ENCODE measurements at places on chromosomes 4 and X.

DNA sequence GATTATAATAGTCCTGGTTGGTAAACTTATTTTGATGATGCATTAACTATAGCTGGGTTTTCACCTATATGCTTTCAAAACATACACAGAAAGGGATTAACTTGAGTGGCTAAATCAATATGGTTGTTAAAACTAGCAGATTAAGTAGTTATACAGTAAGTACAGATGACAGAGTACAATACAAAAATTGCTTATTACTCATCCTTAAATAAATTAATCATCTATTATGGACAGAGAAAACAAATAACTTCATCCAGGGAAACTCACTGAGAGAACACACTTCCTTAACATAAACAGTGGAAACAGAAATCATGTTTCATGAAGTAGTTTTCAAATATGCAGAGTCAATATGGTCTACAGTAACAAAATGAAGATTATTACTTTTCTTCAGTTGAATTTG, 133.4 kb downstream of the AREG start:
- no peak for DNase-seq

GRCh38 chr4:130608121-130608520, 1512.2 kb downstream of the C4orf33 start:
- DNase-seq = no peak

DNA sequence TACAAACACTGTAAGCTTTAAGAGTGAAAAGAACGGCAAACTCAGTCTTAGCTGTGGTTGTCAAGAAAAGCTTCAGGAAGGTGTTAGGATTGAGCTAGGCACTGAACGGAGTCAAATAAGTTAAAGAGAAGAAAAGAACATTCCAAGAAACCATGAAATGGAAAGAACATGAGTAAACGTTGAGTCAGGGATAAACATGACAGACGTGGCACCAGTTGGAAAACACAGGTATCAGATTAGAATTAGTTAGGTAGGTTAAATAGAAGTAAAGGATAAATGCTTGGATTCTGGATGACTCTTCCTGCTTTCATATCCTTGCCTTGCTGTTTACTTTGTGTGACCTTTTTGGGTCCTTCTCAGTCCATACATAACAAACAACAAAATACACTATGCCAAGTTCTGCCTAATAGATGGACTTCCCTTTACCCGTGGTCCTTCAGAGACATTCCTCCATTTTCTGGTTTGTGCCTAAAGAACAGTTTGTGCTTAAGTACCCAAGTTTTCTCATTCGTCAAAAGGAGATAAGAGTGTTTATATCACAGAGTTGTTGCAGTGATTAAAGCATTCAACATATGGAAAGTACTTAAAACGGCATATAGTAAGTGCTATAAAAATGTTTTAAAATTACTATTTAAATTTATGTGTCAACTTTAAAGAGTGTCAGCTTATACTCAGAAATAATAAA, 446.9 kb downstream of the TMA16 start:
- DNase-seq = no peak

GRCh38 chr4:120709991-120710390, 212.5 kb downstream of the PRDM5 start:
- no peak for DNase-seq

DNA sequence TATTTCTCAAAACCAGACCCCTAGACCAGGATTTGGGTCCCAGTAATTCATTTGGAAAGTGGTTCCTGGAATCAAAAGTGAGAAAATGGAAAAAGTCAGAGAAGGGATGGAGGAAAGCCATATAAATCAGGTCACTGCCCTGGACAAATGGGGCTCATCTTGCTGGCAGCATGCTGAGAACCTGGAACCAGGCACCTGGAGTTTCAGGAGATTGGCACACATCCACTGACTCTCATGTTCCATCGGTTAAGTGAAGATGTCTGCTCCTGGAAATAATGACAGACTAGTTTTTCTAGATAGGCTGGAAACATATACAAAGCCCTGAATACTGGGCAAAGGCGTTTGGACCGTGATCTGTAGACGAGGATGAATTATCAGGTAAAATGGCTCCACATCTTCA, 163.6 kb upstream of the HS3ST1 start:
- no peak for DNase-seq

DNA sequence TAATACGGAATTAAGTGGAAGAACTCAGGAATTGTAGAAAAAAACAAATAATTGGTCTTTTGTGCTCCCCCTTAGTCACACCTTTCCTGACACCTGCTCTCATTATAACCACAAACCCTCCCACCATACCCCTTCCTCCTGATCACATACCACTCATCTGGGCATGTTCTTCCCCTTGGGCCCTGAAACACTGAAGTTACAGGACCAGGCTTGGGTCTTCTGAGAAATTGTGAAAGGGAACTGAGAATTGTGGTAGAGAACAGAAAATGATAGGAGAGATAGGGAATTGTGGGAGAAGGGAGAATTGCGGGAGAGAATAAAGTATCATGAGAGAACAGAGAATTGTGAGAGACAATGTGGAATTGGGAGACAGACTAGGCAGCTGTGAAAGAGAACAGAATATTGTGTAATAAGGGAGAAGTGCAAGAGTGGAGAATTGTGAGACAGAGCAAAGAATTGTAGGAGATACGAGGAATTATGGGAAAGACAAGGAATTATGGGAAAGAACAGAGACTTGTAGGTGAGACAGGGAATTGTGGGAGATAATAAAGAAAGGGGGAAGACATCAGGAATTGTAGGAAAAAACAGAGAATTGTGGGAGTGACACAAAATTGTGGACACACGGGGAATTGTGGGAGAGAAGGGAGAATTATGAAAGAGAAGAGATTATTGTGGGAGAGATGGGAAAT, 2.7 kb upstream of the HCCS start:
- no peak for DNase-seq

DNA sequence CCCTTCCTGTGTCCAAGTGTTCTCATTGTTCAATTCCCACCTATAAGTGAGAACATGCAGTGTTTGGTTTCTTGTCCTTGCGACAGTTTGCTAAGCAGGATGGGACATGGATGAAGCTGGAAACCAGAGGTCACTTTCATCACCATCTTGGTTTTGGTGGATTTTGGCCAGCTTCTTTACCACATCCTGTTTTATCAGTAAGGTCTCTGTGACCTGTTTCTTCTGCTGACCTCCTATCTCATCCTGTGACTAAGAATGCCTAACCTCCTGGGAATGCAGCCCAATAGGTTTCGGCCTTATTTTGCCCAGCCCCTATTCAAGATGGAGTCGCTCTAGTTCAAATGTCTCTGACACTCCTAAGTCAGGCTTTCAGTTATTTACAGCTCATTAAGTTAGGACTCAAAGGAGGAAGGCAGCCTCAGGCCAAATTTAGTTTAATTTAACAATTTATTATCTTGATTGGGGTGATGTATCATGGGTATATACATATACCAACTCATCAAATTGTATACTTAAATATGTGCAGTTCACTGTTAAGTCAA, 169.9 kb upstream of the NDP start:
- DNase-seq = no peak

GRCh38 chr4:134178706-134179105, 22.9 kb downstream of the PABPC4L start:
- DNase-seq = no peak

- DNase-seq = no peak
These were observed 1620.9 kb downstream of the STIM2 start for GRCh38 chr4:28481565-28481964.

GRCh38 chr4:109499513-109499912, 60.5 kb upstream of the MCUB start:
- no peak for DNase-seq

DNA sequence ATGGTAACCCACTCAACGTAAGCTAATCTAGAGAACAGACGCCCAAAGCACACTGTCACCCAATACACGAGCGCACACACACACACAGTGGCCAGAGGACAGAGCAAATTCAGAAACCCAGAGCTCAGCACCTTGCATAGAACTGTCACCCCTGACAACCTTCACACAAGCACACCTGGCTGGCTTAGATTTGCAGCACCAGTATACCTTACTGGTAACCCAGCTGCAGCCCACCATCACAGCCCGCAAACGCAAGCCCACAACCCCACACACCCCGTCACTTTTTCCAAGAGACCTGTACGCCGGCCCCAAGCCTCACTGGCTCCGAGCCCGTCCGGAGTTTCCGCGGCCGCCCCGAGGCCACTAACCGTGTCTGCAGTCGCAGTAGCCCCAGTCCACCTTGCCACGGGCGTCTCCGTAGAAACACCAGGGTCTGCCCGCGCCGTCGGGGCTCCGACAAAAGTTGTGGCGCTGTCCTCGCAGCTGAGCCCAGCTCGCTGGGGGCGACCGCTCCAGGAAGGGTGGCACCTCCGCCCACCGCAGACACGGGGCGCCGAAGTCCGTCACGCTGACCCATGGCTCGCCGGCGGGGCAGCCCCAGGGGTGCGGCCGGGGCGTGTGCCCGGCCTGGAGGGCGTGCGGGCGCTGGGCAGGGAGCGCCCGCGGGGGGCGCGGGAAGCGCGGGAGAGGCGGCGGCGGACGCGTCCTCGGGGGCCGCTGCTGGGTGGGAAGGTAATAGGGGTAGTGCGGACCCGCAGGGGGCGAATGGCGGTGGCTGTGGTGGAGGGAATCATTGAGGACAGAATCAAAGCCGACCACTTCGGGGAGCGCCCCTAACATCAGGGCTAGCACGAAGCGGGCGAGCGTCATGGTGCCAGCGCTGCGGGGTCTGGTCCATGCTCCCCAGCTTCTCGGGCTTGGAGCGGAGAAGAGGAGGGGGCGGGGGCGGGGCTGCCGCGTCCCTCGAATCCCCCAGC, 664 bp downstream of the PRSS12 start:
- DNase-seq = peak; percentile 17

DNA sequence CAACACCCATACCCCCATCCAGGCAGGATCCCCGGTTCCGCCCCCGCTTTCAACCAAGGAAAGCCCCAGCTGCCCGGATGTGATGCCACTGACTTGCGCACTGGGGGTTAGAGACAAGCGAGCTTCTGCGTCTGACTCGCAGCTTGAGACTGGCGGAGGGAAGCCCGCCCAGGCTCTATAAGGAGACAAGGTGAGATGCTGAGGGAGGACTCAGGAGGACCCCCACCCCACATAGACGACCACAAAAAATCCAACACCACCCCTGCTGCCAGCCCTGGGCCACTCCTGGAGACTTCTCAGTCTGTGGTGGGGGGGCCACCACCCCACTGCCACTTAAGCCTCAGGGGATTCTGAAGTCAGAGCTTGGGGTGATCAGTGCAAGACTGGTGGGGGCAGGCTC, at the start of gene MAGEA4:
Gene MAGEA4 (plus strand): TSS at position 110 of the 400 bp plus-strand sequence. CDS start 10,776 bp downstream, outside the sequence.
- no peak for DNase-seq

DNA sequence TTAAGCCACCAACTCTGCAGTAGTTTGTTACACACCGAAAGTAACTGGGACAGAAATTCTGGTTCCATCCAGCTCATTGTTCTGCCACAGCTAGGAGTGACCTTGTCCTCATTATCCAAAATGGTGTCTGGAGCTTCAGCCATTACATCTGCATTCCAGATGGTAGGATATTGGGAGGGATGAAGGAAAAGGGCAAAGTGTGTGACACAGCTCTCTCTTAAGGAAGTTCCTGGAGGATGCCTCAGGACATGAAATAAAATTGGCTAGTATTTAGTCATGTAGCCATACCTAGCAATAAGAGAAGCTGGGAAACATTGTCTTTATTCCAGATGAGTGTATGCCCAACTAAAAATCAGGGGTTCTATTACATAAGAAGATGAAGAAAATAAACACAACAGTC, 262.0 kb downstream of the BCOR start:
- DNase-seq = no peak

DNA sequence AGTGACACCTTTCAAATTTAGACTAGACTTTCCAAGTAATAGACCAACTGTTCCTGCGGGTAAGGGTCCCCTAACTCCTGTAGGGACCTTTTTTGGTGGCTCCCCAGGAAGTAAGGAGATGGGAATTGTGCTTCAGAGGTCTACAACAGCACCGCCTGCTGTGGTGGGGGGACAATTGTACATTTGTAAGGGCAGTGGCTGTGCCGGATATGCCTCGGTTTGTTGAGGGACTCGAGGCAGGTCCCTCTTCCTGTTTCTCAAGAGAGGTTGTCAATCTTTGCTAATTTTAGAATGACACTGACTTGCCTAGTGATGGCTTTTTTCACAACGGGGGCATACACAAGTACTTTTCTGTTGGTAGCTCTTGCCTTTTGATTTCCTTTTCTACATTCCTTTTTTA, 15.5 kb upstream of the HSD17B11 start:
- DNase-seq = no peak

DNA sequence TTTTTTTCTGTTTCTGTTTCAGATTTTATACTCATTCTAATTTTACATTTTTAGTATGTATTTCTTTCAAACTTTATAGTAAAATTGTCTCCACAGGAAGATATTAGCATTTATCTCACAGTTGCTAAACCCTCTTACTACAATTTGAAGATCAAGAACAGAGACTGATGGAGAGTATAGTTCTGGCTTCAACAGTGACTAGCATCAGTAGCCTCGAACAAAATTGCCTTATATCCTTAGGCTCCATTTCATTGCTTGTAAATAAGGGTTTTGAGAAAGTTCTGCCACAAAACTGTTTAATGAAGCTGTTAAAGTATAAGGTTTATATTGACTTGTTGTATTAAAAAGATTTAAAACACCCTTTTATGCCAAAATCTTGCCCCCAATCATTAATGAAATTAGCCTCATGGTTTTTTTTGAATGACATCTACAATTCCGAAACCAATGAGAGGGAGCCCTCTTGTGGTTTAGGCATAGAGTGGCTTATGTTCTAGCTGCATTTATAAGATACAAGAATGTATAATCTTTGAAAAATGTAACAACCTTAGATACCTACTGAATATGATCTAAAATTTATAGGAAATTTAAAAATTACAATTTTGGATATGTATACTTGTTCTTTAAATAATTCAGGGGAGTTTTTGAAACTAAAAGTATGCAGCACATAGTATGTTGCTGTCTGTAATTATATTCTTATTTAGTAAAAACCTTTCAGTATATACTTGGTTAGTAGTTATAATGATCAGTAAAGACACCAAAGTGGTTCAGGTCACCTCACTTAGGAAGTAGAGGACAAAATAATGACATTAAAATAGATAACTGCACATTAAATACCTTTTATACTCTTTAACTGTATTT, 109.8 kb upstream of the HPGD start:
- DNase-seq = no peak

DNA sequence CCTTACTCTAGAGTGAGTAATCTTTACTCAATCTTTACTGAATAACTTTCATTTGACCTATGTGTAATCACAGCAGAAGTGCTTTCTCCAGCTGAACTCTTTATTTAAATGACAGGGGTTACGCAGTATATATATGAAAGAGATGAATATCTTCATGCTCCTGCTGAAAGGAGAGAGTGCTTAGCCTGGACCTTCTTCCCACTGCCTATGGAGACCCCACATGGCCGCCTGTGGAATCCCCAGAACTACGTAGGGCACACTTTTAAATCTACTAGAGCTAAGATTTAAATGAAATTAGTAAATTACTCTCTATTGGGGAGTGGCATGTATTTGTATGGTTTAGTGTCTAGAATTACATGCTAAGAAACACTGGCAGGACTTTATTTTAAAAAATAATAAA, 391.2 kb downstream of the ANKRD50 start:
- no peak for DNase-seq

DNA sequence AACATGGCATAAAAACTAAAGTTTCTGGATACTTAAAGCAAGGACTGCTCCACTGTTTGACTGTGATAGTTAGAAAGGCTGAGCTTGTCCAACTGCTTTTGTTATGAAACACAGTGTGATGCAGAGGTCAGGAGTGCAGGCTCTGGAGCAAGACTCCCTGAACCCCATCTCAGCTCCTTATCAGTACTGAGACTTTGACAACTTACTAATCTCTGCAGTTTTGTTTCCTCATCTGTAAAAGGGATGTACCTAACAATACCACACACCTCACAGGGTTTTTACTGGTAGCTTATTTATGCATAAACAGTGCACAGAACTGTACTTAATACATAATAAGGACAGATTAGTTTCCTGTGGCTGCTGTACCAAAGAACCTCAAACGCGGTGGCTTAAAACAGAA, 804.3 kb downstream of the FSTL5 start:
- no peak for DNase-seq
